Occipital lobe (tissue), 3 donors: ENCODE measurements at places on chromosomes 13 and 19. TPM values are rescaled to one million over a fixed set of nuclear protein-coding genes. Genes with fewer than 3 reads are reported as not detected.

GRCh38 chr19:45446295-45446694 lies 21.5 kb upstream of the FOSB start:
- no peak for DNase-seq

Gene SLC27A1
- total RNA-seq, result 14.2 TPM

GRCh38 chr13:83452292-83452950 lies 429.9 kb downstream of the SLITRK1 start:
- no peak for DNase-seq

Gene PGLYRP1
- total RNA-seq, result not detected

- peak; percentile 79 for DNase-seq
Observed at GRCh38 chr19:48644839-48645619, 958 bp downstream of the CA11 start.

- DNase-seq, result no peak
Observed at GRCh38 chr13:49410006-49410405, 33.9 kb downstream of the CAB39L start.

- DNase-seq, result no peak
Observed at GRCh38 chr19:782878-783668, 14.2 kb upstream of the PTBP1 start.

DNA sequence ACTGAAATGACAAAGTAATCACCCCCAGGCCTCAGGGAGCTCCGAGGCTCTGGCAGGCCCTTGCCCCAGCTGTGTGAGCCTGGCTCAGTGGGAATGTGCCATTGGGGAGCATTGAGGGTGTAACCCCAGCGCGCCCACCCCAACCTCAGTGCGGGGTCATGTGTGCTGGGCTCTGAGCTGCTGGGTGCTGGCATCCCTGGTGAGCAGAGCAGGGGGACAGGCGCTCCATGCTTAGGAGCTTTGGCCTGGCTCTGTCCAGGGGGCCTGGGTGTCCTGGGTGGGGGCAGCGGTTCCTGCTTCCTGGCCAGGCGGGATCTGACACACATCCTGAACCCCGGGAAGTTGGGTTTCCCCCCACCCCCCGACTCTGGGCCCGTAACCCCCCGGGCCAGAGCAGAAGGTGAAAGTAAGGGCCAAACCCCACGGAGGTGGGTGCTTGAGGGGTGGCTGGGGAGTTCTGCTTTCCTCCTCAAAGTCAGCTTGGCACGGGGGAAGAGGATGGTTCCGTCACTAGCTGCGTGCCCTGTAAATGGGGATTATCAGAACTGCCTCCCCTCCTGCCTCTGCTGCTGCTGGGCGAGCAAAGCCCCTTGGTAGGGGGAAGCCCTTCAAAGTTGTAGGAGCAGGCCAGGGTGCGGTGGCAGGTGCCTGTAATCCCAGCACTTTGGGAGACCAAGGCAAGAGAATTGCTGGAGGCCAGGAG lies 1.7 kb downstream of the LRP3 start:
- no peak for DNase-seq

Gene EFNA2
- total RNA-seq, result 8.1 TPM

DNA sequence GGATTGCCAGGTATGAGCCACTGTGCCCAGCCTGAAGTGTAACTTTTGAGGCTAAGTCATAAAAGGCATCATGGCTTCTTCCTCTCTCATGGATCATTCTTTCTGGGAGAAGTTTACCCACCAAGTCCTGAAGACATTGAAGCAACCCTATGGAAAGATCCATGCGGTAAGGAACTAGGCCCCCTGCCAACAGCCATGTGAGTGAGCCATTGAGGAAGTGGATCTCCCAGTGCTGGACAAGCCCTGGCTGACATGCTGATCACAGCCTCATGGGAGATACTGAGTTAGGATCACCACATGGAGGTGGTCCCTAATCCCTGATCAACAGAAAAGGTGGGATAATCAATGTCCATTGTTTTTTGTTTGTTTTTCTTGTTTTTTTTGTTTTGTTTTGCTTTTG lies 3.3 kb upstream of the NUDT19 start:
- no peak for DNase-seq

Gene ZNF443
- total RNA-seq, result 13.9 TPM

DNA sequence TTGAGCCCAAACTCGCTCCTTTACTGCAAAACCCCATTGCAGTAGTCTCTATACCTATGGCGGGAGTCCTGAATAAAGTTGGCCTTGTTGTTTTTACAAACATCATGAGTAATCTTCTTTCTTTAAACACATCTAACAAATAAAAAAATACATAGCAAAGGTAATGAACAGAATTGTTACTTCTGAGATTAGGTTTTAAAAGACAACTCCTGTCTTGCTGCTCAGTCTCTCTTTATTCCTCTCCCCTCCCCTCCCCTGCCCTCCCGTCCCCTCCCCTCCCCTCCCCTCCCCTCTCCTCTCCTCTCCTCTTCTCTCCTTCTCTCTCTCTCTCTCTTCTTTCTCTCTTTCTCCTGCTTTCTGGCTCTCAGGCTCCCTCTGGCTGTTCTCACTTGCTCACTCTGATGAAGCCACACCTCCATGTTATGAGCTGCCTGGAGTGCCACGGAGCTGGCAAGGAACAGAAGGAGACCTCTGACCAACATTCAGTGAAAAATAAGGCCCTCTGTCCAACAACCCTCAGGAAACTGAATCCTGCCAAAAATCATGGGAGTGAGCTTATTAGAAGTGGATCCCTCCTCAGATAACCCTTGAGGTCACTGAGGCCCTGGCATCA lies 300.7 kb upstream of the MIR17HG start:
- no peak for DNase-seq

DNA sequence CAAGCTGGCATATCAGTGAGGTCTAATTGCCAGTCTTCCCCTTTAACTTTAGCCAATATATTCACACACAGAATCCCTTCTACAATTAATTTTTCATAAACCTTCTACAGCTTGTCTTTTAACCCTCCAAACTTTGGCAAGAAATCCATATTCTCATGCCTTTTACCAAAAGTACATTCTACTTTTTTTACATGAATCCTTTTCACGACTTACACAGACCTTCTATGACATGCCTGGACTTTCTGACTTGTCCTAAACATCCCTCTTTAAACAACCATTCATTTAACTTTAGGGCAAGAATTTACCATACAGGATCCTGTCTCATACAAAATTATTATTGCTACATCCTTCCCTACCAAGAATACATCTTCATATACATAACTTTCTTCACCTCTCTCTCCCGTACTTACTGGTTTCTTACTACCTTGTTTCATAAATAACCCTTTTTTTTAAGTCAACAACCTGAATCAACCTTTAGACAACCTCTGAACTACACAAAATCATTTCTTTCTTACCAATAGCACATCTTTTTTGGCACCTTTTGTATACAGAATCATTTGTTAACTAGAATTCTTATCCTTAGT lies 23.5 kb downstream of the ZNF544 start:
- DNase-seq, result no peak

Gene NXNL1
- not detected for total RNA-seq

- DNase-seq, result no peak
Observed at GRCh38 chr13:58953638-58954037, 1210.1 kb downstream of the DIAPH3 start.

GRCh38 chr19:36849701-36850558 lies 746 bp upstream of the ZNF345 start:
- peak; percentile 86 for DNase-seq

DNA sequence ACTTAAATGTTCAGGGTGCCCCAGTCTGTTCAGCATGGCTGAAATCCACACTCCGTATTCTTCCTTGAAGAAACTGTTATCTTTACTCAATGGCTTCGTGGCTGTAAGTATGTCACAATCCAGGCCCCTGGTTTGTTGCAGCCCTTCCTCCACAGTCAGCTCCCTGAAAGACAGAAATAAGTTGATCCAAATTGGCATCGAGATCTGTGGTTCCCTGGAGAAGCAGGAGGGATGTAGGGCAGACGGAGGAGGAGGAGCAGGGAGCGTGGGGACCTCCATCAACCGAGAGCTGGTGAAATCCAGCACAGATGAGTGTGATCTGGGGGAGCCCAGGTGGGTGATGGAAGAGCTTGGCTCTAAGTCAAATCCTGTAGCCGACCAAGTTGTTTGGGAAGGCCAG lies 304 bp downstream of the TSPAN16 start:
- DNase-seq, result peak; percentile 43

DNA sequence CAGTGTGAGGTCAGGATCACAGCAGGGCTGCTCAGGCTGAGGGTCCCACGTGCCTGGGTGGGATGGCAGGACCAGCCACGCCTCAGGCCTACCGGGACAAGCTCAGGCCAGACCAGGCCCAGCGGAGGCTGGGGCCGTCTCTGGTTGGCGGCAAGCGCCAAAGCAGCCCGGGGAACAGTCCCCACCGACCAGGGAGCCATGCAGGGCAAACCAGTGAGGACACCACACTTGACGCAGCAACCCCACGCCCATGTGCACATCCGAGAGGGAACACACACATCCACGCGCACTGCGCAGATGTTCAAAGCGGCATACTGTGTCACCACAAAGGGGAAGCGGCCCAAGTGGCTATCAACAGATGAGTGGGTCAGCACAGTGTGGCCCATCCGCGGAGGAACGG lies 15.2 kb downstream of the IZUMO4 start:
- DNase-seq, result no peak

GRCh38 chr13:46145950-46146349 lies 36.0 kb downstream of the LCP1 start:
- no peak for DNase-seq

GRCh38 chr13:46906405-46906804 lies 9.6 kb upstream of the HTR2A start:
- no peak for DNase-seq

- DNase-seq, result no peak
Observed at GRCh38 chr13:65063753-65064152, 2166.4 kb downstream of the PCDH9 start.

Gene TEX101
- not detected for total RNA-seq

Gene PCDH8
- total RNA-seq, result 32.6 TPM

Gene TNPO2
- total RNA-seq, result 54.0 TPM

DNA sequence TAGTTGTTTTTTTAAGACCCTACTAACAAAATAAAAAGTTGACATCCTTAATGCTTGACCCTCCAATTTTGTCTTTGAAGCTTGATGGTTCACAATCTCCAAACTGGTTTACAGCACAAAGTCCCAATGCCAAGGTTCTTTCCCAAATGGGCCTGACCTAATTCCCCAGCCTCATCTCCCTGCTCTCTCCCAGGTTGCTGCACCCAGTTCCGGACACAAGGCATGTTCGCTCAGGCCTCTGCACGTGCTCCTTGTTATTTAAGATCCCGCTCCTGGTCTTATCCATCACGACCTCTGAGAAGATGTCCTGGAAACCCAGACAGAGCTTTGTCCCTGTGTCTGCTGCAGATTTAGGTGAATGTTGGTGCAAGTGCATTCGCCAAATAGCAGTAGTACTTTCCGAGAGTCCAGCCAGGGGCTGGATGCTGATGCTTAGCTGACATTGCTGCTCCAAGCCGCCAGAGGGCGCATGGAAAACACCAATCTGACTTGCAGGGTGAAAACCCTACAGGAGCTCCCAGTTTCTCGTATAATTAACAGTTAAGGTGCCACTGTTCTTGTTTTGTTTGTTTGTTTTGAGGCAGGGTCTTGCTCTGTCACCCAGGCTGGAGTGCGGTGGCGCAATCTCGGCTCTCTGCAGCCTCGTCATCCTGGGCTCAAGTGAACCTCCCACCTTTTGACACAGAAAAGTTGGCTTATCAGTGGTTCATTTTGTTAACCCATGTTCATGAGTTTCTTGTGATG lies 18.5 kb downstream of the LYPD3 start:
- DNase-seq, result peak; percentile 48

Gene ZNF208
- total RNA-seq, result under 0.01 TPM

Gene TBXA2R
- total RNA-seq, result 0.78 TPM

- no peak for DNase-seq
Observed at GRCh38 chr19:21704320-21704719, 63.1 kb downstream of the ZNF100 start.

GRCh38 chr19:16118489-16119033 lies 6.9 kb downstream of the RAB8A start:
- no peak for DNase-seq

Gene ZNF835
- 7.8 TPM for total RNA-seq

- no peak for DNase-seq
Observed at GRCh38 chr13:41148419-41149283, 16.0 kb upstream of the KBTBD6 start.

DNA sequence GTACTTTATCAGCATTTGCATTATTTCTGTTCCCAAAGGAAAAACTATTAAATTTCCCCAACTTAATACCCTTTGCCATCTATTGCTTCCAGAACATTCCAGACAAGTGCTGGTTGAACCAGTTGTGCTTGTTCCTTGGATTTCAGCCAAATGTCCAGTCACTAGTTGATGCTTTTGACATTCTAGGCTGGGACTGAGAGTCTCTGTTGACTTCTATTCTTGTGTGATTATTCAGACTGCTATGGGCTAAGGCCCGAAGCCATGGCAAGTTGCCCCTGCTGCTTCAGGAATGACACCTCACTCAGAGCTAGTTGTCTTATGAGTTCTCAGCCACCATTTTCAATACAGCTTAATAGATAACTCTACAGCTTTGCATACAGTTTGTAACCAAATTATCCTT lies 458.1 kb upstream of the ARGLU1 start:
- no peak for DNase-seq

GRCh38 chr13:98977568-98978265 lies at the start of gene DOCK9:
Gene DOCK9, minus strand, starts transcription at chr13:98978064. Its CDS starts 155 bp downstream, at chr13:98977909.
- peak; percentile 71 for DNase-seq

Gene GRIN2D
- total RNA-seq, result 2.5 TPM

Gene PALM
- 95.9 TPM for total RNA-seq

GRCh38 chr13:113404366-113404722 lies 40.4 kb upstream of the GRTP1 start:
- no peak for DNase-seq
